ENCODE measurements at places on chromosomes 2 and 18.

- no peak for DNase-seq
Observed at GRCh38 chr2:181380581-181380980, 76.6 kb upstream of the ITGA4 start.

GRCh38 chr18:3457261-3457724 is 7.3 kb downstream of the TGIF1 start:
- DNase-seq = no peak

DNA sequence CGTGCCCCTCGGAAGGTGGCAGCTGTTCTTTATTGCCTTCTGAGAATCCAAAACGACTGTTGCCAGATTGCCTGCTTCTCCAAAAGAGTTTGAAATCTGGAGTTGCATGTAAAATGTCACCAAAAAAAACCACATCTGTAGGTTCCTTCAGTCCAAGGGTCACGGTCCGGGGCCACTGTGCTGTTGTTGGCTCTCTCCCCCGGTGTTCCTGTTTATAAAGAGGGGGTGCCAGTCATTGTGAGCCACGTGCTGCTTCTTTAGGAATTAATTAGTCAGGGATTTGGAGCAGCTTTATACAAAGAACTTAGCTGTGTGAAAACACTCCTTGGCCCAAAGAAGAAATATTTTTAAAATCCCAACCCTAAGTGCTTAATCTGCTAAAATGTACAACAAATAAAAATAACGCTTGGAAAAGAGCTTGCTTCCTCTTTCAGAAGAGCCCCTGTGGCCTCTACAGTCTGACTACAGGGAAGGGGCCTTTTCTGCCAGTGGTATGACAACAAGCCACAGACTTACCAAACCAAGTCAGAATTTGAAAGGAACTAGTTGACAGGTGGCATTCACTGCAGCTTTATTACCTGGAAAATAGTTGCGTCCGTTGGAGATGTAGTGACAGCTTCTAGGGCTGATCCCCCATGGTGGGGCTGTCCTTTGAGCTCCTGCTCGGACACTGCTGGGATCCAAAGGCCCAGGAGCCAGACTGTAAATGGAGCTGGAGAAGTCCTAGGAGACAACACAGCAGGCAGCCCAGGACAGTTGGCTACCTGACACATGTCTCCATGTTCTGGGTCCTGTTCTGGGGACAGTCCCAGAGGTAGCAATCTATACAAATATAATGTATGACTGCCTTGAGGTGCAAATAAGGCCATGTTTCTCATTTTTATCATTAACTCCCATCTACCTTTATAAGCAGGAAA is 84.5 kb upstream of the SLC1A4 start:
- DNase-seq = no peak

- no peak for DNase-seq
Observed at GRCh38 chr18:42941860-42942259, 173.6 kb downstream of the RIT2 start.

- DNase-seq = no peak
Observed at GRCh38 chr2:99336804-99337112, 431 bp upstream of the EIF5B start.

DNA sequence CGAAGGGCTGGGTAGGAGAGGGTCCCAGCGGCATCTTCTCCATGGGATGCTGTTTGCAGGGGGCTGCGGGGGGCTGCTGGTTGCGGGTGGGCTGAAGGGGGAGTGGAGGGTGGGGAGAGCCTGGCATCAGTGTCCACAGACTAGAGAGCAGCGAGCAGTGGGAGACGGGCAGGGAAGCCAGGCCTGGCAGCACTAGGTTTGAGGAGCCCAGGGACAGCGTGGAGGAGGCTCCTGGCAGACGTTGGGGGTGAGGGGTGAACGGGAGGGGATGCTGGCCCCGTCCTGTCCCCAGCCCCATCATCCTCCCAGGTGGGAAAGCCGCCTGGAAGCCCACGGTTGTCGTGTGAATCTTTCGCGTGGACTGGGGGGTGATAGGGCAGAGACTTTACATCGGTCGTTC is 48.2 kb upstream of the TFCP2L1 start:
- no peak for DNase-seq

GRCh38 chr2:27932396-27932795 is 41.9 kb downstream of the BABAM2 start:
- DNase-seq = no peak
